OCI-LY7 (cell line): ENCODE measurements at places on chromosomes 1 and 21. TPM values are rescaled to one million over a fixed set of nuclear protein-coding genes. Genes with fewer than 3 reads are reported as not detected.
A peak's percentile ranks its signal among the peaks of the same experiment; 100 is the strongest.

The ANKRD65 gene
- not detected in 2 replicates for total RNA-seq

The PLEKHN1 gene
- not detected in 2 replicates for total RNA-seq

The CFAP45 gene
- total RNA-seq: 0.63 and 0.85 TPM in 2 replicates

The GNG12 gene
- total RNA-seq: 0.10 TPM in 1 of 2 replicates, not detected in the other

The OR2G6 gene
- not detected in 2 replicates for total RNA-seq

The SELE gene
- not detected in 2 replicates for total RNA-seq

The S100A16 gene
- total RNA-seq: 0.33 TPM in 1 of 2 replicates, not detected in the other

The PDE9A gene
- total RNA-seq: 20.3 and 22.4 TPM in 2 replicates

DNA sequence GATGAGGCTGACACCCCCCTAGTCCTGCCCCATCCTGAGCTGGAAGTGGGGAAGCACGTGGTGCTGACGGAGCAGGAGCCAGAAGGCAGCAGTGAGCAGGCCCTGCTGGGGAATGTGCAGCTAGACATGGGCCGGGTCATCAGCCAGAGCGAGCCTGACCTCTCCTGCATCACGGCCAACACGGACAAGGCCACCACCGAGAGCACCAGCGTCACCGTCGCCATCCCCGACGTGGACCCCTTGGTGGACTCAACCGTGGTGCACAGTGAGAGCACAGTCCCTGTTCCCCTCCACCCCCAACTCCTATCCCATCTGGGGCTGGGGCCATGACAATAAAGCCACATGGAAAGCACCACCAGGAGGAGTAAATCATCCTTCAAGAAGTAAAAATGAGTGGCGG is 250.2 kb downstream of the CACNA1E start:
- DNase-seq: no peak

DNA sequence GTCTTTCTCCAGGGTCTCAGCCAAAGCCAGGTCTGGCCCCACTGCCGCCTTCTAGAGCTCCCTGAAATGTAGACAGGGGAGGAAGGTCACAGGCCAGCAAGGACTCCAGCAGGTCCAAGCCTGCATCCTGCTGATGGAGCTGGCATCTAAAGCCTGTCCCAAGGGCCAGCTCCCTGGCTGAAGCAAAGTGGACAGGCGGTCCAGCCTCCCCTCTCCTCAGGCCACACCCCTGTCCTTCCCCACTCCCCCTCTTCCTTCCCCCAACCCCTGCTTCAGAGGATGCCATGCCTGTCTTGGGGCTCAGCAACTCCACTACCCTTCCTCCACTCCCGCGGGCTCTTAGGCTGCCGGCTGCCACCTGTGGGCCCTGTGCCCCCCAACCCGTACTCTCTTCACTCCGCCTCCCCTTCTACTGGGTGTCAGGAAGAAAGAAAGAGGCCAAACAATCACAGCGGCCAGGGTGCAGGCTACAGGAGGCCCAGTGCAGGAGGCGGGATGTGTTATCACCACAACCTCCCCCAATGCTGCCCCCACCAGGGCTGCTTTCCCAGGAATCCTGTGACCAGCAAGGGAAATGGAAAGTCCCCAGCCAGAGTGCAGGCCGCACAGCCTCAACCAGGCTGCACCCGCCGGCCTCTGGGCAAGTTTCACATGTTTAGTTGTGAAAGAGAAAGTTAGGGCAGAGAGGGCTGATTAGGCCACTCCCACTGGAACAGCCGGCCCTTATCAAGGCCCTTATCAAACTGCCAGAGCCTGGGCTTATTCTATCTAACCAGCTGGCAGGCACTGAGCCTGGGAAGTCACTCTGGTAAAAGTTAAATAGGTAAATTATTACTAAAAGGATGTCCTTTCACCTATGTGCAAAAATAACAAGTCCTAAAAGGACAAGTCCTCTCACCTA is 34.1 kb downstream of the ACOT7 start:
- peak; percentile 24 for DNase-seq

DNA sequence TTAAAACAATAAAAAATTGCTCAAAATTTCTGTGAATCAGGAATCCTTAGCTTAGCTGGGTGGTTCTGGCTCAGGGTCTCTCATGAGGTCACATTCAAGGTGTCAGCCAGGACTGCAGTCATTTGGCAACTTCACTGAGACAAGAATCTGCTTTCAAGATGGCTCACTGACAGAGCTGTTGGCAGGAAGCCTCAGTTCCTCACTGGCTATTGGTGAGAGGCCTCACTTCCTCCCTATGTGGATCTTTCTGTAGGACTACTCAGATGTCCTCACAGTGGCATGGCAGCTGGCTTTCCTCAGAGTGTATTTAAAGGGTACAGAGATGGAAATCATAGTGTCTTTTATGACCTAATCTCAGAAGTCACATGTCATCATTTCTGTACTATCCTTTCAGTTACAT is 785.7 kb downstream of the ADGRL2 start:
- no peak for DNase-seq

DNA sequence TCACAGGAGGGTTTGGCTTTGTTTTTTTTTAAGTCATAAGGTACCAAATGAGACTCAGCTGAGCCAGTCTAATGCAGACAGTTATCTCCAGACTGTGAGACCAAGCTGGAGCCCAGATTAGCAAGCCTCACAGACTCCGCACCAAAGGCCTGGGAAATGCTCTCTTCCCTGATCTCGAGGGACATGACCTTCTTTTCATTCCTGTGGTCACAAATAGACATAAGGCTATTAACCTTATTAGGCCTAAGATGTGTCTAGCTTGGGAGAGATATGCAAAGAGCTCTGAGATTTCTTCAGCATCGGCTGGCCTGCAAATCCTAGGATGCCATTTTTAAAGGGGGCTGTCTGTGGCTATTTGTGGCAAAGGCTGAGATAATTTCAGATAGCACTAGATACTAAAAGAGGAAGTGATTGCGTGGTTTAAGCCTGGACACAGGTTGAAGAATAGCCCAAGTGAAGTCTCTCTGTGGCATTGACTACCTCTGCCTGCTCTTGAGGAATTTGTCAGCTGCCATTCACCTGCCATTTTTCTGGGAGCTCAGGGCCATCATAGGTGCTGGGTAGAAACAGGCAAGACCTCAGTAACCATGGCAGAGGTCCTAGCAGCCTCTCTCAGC is 301.3 kb downstream of the SIPA1L2 start:
- no peak for DNase-seq

DNA sequence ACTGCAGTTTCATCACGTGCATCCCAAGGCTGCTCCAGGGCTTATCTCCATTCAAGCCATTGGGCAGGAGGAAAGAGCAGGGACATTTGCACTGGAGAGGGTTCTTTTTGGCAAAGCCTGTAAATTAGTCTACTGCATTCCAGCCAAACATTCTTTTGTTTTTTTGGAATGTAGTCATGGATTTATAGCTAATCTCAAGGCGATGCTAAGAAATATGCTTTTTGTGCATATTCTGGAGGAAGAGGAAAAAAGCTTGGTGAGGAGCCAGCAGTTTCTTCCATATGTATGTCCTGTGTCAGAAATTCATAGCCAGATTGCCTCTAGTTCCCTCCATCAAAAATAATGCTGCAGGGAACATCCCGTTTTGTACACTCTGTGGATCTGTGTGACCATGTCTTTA is 221.4 kb downstream of the BACH1 start:
- no peak for DNase-seq

- no peak for DNase-seq
Measured at GRCh38 chr1:76510672-76511557, 356.4 kb upstream of the ST6GALNAC5 start.

- DNase-seq: no peak
Measured at GRCh38 chr1:10479296-10479695, 4.5 kb downstream of the PEX14 start.

DNA sequence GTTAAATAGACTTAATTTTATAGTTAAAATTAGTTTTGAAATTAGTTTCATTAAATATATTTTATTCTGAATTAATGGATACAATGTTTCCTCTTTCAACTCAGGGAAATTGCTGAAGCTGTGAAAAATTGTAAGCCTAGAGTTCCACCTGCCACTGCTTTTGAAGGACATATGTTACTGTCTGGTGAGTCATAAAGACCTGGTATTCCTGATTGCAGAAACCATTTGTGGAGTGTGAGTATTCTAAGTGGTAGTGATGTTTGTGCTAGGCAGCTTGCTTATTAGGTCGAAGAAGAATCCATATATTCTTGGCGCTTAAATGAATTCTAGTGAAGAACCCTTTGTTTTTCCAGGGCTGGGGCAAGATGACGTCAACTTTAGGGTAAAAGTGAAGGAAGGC is 34.0 kb downstream of the MTR start:
- DNase-seq: no peak

DNA sequence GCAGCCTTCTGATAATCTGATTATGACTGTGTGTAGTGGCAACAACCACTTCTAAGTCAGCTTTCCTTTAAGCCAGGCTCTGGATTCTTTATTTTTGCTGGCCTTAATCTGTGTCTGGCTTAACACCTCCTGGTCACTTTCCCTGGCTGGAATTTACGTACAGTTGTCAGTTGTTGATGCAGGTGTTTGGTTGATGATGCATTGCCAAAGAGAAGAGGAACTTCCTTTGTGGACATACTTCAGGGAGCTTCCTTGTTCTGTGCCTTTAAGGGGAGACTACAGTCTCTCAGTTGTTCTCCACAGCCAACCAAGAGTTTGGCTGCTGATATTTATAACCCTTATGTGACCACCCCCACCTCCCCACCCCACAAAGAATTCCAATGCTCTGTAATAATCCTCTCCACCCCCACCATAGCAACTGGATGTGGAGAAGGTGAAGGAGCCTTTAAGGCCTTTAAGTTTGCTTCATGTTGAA is 96.0 kb upstream of the BMP8A start:
- peak; percentile 73 for DNase-seq

DNA sequence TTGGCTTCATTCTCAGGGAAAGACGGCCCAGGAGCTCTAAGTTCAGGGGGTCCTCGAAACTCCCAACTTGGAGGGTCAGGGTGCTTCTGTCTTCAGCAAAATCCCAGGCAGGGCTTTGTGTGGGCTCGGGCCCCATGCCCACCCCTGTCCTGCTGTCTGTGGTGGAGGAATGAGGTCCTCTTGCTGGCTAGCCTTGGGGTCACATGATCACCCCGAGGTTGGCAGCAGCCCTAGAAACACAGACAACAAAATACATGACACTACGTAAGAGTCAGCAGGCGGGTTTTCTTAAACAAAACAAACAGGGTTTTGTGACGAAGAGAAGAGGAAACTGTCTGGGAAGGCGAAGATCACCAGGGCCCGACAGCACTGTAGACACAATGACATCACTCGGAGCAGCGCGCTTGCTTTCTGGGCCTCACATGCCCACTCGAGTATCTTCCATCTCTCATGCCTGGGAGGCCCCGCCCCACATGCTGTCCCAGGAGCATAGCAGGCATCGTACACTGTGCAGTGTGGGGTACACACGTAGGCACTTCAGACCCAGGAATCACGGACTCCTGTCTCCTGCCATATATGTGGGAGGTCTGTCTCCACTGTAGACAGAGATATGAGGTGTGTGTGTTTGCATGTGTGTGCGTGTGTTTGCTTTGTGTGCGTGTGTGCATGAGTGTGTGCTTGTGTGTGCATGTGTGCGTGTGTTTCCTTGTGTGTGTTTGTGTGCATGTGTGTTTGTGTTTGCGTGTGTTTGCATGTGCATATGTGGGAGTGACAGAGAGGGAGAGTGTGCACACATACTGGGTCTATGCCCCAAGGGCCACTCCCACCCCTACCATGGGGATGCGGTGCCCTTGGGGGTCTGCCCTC is 94.7 kb downstream of the SIK1 start:
- DNase-seq: no peak

DNA sequence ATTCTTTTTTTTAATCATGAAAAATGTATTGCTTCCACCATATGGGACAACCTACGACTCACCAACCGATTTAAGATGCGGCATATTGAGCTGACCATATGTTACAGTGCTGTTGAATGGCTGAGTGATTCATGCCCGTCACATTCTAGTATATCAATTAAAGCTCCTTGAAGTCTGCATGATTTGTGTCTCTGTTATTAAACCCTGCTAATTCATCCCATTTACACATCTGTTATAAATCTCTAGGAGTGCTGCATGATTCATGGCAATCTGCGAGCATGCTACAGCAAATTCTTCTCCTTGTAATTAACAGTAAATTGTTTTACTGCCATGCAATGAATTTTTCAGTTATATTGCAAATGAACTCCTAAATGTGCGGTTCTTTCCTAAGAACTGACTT is 239.8 kb downstream of the USH2A start:
- DNase-seq: no peak

DNA sequence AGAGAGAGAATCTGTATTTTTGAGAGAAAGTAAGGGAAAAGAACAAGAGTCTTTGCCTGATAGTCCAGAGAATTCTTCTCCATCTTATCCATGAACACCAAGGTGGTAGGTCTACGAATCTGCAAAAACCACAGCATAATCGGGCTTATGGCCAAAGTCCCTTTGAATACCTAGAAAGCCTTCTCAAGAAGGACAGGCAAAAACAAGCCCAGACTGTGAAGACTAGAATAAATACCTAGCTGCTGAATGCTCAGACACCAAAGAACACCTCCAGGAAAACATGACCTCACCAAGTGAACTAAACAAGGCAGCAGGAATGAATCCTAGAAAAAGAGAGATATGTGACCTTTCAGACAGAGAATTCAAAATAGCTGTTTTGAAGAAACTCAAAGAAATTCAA is 79.2 kb downstream of the HFM1 start:
- no peak for DNase-seq

DNA sequence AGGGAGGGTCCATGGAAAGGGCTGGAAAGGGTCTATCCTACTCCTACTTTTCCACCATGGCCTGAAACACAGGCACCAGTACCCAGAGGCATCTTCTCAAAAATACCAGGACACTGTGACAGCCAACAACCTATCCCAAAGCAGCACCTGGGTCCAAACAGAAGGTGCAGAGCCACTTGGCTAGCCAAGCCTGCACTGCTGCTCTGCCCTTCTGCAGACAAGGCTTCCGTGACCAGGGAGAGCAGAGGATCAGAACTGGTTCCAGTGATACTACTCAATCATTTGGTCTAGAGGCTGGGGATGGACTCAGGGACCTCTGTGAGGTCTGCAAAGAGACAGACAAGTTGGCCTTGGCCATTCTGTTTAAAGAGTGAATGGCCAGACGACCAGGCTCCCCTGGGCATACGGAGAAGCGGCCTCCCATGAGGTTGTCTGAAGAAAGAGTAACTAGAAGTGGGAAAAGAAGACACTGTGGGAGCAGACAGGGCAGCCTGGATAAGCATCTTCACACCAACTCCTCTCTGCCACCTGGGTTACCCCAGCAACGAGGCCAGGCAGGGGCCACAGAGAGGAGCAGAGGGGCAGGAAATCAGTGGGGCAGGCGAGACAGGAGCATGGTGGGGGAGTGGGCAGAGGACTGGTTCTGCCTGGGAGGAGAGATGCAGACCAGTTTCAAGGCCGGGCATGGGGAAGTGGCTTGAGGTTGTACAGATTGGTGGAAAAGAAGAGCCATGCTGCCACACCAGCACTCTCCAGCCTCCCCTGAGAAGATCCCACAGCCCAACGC is 5.7 kb downstream of the KCNN3 start:
- peak; percentile 75 for DNase-seq

GRCh38 chr21:29827236-29827635 is 112.6 kb downstream of the GRIK1 start:
- no peak for DNase-seq

DNA sequence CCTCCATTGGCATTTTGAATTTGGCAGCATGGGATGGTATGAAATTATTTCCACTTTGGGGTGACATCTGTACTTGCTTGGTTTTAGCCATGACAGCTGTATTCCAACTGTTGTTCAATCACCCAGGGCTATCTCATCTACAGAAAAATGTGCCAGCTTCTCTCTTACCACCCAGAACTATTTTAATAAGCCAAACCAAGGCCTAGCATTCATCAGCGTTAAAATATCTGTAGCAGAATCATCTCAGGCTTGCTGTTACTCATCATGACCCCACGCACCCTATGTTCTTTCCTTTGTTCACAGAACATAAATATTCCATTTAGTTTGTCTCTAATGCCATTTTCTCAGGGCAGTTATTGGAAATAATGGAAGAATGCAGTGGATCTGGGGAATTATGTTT is 49.8 kb downstream of the GIPC2 start:
- DNase-seq: no peak
